LoVo (cell line): ENCODE measurements at places on chromosomes 6 and 20.

- no peak for DNase-seq
Measured at GRCh38 chr6:68158256-68158655, 476.8 kb upstream of the ADGRB3 start.

DNA sequence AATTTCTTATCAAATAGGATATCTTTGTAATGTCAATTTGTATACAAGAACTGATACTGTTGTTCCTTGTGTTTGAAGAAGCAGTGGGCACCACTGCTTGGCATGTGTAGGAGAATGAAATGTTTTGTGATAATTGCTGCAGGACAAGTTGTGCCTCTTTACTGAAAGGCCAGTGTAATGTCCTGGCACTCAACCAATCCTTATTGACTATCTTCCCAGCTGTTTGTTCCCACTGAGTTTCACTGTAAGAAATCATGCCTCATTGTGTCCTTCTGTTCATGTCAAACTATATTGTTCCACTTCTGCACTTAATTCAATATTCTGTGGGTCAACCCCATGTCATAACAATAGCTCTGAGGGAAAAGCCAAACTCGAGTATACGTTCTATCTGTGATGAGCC is 136.1 kb upstream of the FAM83B start:
- no peak for DNase-seq

DNA sequence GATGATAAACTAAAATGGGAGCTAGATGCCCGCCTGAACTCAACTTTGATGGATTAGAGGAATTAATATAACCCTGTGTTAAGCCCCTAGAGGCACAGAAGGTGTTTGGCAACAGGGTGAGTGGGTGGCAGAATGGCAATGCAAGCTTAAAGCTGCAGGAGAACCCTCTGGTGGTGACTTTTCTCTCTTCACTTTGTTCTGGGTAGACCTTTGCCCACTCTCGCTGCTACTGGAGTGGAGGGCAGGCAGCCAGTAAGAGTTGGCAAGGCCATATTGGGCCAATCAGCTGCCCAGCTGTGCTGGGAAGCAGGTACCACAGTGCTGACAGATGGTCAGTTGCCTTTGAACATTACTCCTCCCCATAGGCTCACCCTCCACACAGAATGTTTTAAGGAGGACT is 468.2 kb downstream of the MMUT start:
- no peak for DNase-seq

DNA sequence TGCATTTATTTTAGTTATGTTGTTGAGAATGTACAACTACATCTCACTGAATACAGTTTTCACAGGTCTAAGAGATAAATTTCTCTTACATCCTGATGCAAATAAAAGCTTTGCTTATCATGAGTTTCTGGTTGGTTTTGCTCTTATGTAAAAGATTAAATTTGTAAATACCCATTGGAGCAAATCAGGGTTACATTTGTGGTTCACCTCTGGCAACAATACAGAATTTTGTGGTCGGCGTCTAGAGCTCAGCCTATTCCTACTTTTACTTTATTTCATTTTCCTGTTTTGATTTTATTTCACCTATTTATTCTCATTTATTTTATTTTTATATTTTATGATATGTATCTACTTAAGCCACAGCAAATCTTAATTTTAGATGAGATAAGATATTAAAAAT is 271.9 kb upstream of the MARCKS start:
- no peak for DNase-seq

DNA sequence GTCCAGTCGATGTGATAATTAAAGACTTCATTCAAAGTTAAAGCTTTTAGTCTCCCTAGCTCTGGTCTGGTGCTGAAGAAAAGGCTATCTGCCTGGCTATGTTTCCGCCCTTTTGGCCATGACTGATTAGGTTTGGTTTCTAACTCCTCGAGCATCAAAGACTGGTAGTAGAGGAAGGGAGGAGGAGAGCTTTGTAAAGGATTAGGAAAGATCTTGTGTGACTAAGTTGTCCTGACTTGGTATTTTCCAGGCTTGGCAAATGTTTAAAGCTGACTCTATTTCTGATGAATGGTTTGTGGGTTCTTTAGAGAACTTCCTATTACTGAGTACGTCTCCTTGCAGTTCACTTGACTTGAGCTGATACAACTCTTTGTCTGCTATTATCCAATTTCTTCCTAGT is 312.9 kb downstream of the GJA1 start:
- DNase-seq: no peak

- no peak for DNase-seq
Measured at GRCh38 chr6:138377844-138378243, at the start of gene SMIM28. Gene SMIM28, plus strand, starts transcription at chr6:138377905. Its CDS starts 168 bp downstream, at chr6:138378073.

- peak; percentile 43 for DNase-seq
Measured at GRCh38 chr6:132819405-132820161, 5.2 kb downstream of the RPS12 start.

DNA sequence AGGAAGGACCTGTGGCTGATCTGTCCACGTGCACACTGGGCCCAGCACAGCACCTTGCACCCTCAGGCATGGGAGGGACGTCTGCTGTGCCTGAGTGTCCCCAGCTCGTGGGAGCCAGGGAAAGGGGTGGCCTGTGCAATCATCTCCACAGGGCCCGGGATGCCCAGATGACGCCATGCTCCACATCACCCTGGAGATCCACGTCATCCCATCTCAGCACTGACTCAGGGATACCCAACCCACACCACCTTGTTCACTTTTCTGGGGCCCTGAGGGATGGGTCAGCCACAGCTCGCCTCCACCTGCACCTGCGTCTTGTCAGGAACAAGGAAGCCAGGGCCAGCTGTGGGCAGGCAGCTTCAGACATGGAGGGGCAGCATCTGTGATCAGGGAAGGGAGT is 48.2 kb downstream of the RAB44 start:
- DNase-seq: no peak
